Activated T-cell treated with anti-CD3 and anti-CD28 coated beads, Interleukin-2, amount 50 U/mL, for 4 hours (primary cell): ENCODE measurements at places on chromosomes 1 and 21. TPM values are rescaled to one million over a fixed set of nuclear protein-coding genes. Genes with fewer than 3 reads are reported as not detected.

Gene RSPO1
- not detected for total RNA-seq

DNA sequence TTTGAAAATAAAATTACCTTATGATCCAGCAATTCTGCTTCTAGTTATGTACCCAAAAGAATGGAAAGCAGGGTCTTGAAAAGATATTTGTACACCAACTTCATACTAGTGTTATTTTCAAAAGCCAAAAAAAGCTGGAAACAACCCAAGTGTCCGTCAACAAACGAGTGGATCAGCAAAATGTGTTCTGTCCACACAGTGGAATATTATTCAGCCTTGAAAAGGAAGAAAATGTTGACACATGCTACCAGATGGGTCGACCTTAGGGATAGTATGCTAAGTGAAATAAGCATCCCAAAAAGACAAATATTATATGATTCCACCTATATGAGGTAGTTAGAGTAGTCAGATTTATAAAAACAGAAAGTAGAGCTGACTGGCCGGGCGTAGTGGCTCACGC is 65.3 kb downstream of the KAZN start:
- no peak for DNase-seq

Gene APH1A
- total RNA-seq: 123 TPM

Gene SPATA45
- total RNA-seq: not detected

Gene CAMK1G
- 0.14 TPM for total RNA-seq

DNA sequence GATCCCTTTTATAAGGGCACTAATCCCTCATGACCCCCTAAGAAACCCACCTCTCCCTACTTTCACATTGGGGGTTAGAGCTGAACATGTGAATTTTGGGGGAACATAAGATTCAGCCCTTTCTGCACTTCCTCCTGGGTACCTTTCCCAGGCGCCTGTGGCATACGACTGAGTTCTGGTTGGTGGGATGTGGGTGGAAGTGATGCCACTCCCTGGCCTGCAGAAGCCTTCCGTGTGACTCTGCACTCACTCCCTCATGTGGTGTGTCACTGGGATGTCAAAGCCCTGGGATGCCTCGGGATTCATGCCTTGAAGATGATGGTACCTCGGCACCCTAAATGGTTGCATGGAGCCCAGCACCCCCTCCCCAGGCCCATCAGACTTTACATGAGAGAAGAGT is 28.3 kb upstream of the VASH2 start:
- no peak for DNase-seq

Gene SWT1
- total RNA-seq: 1.0 TPM

Gene SASS6
- 8.2 TPM for total RNA-seq

GRCh38 chr1:179303200-179303785 is 9.7 kb downstream of the SOAT1 start:
- no peak for DNase-seq

Gene TRAF3IP3
- total RNA-seq: 109 TPM

DNA sequence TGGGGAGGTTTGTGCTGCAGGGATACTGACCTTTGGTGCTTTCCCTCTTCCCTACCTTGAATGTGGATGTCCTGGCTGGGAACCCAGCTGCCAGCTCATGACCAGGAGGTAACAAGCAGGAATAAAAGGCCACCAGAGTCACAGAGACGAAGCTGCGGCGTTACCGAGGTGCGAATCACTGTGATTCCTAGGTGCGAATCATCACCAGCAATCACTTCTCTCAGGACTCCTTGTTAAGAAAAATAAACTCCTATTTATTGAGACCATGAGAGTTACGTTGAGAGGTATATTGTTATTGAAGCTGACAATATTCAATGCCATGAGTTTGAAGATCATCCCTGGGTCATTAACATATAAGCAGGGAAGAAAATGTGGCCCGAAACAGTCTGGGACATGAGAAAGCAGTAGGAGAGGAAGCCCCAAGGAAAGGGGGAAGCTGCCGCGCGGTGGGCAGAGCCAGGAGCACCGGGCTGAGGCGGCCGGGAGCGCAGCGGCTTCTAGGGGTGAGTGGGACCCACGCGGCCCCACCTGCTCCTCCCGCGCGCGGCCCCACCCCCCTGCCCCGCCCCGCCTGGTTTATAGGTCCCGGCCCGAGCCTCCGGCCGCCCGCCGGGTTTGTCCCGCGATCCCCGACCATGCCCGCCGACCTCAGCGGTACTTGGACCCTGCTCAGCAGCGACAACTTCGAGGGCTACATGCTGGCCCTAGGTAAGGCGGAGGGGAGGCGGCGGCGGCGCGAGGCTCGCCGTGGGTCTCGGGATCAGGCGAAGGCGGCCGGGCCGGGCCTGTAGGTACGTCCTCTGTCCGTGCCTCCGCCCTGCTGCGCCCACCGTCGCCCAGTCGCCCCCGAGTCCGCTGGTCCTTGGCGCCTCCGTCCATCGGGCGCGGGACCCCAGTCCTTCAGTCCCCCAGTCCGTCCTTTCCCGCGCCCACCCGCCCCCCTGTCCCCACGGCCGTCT is at the start of gene RBP7:
Gene RBP7 (plus strand): TSS at position 605 of the 959 bp plus-strand sequence. CDS start 31 bp downstream, at position 636.
- DNase-seq: no peak

Gene ARHGAP30
- 128 TPM for total RNA-seq

GRCh38 chr1:204902671-204903070 is 32.0 kb downstream of the NFASC start:
- no peak for DNase-seq

GRCh38 chr1:23722652-23723051 is 20.6 kb upstream of the ELOA start:
- DNase-seq: no peak

DNA sequence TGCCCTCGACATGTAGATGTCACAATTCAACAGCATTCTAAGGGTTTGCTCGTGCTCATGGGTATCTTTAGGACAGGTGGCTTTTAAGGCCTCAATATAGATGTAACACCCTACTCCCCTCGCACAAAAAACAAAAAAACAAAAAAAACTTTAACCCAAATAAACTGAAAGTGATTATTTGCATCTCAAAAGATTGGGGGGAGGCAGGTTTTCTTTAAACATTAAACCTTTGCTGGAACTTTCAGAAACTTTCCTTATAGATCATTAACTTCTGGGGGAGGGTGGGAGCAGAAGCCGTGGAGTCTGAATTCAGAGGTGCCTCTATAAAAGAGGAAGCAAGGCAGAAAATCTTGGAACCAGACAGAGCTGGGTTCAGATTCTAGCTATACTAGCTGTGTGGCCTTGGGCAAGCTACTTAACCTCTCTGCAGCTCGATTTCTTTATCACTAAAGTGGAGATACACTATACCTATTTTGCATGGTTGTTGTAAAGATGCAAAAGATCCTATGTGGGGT is 3.2 kb upstream of the KIAA1614 start:
- DNase-seq: no peak

DNA sequence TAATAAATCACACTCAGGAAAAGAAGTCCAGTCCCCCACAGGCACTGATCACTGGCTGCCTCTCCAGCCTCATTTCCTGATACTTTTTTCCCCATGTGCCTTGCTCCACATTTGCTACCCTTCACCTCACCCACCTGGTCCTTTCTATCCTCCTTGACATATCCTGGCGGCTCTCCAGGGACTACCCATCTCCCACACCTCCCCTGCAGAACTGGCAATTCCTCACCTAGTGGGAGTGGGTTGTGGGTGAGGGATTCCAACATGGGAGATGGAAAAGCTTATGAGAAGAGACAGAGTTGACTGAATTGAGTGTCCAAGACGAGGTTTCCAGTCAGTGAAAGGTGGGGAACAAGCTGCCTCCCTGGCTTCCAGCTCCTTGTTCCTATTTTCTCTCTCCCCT is 69.6 kb downstream of the FCRL5 start:
- DNase-seq: no peak

DNA sequence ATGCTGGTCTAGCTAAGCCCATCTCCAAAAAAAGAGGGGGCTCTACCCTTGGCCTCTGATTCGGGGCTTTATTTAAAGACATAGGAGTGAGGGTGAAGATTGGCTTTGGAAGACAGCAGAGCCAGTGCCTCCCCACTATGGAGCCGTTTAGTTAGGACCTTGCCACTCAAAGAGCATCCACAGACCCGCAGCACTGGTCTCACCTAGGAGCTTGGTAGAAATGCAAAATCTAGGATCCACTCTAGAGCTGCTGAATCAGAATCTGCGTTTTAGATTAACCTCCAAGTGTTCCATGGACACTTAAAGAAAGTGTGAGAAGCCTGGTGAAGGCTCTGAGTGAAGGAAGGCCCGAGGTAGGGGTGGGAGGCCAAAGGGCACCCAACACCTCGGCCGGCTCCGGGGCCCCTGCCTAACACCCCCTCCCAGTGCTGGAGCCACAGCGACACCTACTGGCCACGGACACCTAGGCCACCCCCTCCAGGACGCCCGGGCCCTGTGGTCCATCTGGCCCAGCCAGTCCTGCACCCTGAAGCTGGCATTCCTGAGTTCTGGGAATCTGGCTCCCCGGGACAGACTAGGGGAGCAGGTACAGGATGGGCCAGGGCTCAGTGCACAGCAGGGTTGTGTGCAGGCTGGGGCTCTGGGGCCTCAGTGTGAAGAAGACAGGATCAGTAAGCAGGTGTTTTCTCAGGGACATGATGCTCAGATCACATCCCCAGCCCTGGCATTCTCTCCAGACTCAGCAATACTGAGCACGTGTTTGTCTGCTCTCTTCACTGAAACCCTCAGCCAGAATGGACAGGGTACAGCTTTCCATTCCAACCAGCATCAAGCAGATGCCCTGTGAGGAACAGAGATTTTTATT is 79.2 kb downstream of the TMEM53 start:
- DNase-seq: peak; percentile 74

Gene SLC16A4
- 0.11 TPM for total RNA-seq

- DNase-seq: no peak
These were observed 15.1 kb downstream of the OR6F1 start for GRCh38 chr1:247701338-247701737.

Gene KAZN
- total RNA-seq: 0.35 TPM

Gene FLG
- not detected for total RNA-seq

Gene CD53
- total RNA-seq: 190 TPM

DNA sequence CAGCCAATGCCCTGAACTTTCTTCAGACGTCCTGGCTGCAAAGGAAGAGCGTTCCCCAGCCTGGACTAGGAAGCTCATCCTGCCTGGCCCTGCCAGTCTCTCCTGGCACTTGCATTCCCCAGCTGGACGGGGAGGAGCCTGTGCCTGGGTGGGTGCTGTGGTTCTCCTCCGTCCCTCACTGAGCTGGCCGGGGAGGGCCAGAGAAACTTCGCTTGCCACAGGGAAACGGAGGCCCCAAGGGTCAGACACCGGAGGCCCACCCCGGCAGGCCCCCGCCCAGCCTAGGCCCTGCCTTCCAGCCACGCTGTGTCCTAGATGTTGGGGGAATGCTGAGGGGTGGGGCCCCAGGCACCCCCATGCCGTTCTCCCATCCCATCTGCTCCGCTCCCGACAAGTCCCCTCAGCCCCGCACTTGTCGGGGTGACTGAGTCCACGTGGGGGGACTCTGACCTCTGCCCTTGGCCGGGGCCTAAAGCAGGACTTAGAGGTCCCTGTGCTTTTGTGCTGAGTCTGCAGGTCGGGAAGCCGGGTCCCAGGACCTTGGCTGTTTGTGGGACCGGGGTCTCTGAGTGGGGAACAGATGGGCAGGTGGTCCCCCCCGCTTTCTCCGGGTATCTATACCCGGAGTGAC is 4.8 kb downstream of the FTCD start:
- no peak for DNase-seq

DNA sequence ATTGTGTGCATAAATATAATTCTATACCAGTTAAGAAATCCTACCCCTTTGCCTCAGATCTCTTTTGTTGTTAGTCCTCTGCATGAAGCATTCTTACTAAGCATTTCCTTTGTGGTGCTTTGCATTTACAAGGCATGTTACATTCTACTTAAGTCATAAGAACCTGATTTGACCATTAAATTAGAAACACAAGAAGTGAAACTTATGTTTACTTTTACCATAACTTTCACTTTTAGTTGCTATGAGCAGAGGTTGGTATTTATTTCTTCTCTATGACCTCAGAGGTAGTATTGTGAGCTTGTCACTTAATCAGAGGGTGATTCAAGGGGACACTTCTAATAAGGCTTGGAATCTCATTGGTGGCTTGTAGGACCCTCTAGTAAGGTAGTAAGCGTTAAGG is 9.0 kb downstream of the FAM20B start:
- DNase-seq: no peak

- DNase-seq: no peak
These were observed 171.0 kb downstream of the ZZZ3 start for GRCh38 chr1:77511440-77511840.

GRCh38 chr1:48979940-48980339 is 203.2 kb upstream of the BEND5 start:
- DNase-seq: no peak

DNA sequence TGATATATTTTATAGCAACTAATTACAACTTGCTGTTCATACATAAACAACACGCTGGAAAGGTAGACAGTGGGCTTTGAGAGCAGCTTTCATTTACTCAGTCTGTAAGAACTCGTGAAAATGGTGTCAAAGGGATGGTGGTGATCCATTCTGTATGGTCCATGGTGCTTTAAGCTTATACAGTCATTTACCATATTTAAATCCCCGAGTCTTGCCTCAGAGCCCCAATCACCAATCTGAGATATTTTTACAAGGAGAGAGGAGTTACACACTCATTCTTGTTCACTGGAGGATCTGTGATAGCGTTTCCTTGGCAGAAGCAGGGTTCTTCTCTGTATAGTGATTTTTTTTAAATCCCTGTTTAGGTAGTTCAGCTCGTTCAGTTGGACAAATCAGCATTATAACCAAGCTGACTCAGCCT is 694.6 kb downstream of the USP25 start:
- DNase-seq: no peak
